PC-9 (cell line): ENCODE measurements at places on chromosomes 5 and 9.

- H3K27ac ChIP-seq = no peak overlapping the region
- no peaks in the 10 kb centered on the region for H3K27me3 ChIP-seq
- DNase-seq = no peak
- no peaks in the 10 kb centered on the region for H3K4me1 ChIP-seq
Measured at GRCh38 chr9:95447660-95448420, 68.9 kb downstream of the PTCH1 start.

DNA sequence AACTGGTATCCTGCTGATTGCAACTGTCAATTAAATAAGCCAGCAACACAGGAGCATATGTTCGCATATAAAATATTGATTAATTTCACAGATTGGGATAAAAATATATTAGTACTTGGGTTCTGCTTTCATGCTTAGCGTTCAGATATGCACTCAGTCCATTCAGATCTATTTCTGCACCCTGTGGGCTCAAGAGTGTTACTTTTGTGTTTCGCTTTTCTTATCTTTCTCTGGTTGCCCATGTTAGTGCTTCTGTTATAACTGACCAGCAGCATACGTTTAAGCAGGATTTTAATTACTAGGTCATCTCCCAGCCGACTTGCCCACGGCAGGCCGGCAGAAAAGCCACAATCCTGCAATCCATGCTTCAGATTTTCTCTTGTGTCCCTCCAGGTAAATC is 289.1 kb downstream of the EBF1 start:
- H3K27me3 ChIP-seq = no peaks in the 10 kb centered on the region
- H3K27ac ChIP-seq = no peak overlapping the region
- DNase-seq = no peak
- no peak overlapping the region for H3K4me3 ChIP-seq

- no peaks in the 10 kb centered on the region for H3K4me1 ChIP-seq
- no peaks in the 10 kb centered on the region for H3K36me3 ChIP-seq
- peaks cover 18% of the 10 kb centered on the region for H3K27me3 ChIP-seq
Measured at GRCh38 chr9:85223506-85224125, 518.1 kb downstream of the AGTPBP1 start.

DNA sequence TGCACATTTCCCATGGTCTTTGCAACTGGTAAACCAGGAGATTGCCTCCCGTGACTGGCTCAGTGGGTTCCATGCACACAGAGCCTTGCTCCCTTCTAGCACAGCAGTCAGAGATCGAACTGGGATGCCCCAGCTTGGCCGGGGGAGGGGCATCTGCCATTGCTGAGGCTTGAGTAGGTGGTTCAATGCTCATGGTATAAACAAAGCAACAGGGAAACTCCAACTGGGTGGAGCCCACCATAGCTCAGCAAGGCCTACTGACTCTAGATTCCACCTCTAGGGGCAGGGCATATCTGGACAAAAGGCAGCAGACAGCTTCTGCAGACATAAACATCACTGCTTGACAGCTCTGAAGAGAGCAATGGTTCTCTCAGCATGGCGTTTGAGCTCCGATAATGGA is 67.0 kb upstream of the PPP1R2B start:
- no peak overlapping the region for H3K27ac ChIP-seq
- H3K4me1 ChIP-seq = no peaks in the 10 kb centered on the region
- no peak for DNase-seq
- H3K36me3 ChIP-seq = no peaks in the 10 kb centered on the region

GRCh38 chr9:13943176-13943575 is 370.8 kb downstream of the NFIB start:
- no peak overlapping the region for H3K27ac ChIP-seq
